ENCODE measurements at places on chromosomes 11 and 22. TPM values are rescaled to one million over a fixed set of nuclear protein-coding genes. Genes with fewer than 3 reads are reported as not detected.

DNA sequence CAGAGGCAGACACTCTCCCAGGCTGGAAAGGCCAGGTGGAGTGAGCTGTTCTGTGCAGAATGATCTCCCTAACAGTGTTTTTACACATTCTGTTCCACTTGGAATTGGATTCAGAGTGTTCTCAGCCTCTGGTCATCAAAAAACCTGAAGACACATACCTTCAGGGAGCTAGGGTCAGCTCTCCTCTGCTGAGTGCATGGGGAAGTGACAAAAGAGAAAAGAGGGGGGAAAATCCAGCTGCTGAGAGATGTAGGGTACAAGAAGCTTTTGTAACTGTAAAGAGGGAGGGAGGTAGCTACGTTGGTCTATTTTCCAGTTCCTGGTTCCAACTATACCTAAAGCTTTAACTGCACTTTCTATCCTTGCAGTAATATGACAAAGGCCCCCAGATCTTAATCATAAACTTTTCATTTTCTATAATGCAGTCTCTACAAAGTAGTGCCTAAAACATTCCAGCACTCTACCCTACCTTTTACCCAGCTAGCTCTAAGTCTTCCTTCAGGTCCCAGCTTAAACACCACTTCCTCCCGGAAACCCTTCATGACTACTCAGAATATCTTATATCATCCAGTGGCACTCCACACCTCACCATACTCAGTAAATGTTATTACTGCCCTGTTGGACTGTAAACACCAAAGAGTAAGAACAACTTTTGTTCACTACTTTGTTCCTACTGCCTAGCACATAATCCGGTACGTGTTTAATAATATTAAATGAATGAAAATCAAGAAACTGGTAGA lies 9.2 kb downstream of the MAPK1 start:
- no peak for DNase-seq

The CAT gene
- polyA plus RNA-seq, result 166 TPM

The TRIM51 gene
- not detected for polyA plus RNA-seq

DNA sequence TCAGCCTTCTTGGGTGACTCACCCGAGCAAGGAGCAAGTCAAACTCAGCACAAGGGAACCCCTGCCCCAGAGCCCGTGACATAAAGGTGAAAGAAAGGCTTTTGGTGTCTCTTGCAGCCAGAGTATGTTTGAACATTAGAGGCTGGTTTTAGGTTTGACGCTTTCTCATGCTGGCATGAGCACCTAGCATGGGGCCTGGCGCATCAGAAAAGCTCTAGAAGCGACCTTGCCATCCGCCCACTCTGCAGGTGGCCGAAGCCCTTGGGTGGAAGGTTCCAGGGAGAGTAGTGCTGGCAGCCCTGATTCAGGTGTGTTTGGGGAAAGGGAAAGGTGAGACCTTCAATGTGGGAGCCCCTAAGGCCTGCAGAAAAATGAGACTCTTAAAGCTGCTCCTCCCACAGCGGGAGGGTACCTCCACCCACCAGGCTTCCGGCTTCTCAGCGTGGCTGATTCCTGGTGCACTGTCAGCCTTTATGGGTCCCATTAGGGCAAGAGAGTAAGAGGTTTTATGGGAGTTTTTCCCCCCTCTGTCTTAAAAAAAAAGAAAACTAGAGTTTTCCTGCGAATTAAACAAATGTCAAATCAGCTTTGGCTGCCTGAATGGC lies 88.4 kb downstream of the GRIK4 start:
- no peak for DNase-seq

The XKR3 gene
- not detected for polyA plus RNA-seq

DNA sequence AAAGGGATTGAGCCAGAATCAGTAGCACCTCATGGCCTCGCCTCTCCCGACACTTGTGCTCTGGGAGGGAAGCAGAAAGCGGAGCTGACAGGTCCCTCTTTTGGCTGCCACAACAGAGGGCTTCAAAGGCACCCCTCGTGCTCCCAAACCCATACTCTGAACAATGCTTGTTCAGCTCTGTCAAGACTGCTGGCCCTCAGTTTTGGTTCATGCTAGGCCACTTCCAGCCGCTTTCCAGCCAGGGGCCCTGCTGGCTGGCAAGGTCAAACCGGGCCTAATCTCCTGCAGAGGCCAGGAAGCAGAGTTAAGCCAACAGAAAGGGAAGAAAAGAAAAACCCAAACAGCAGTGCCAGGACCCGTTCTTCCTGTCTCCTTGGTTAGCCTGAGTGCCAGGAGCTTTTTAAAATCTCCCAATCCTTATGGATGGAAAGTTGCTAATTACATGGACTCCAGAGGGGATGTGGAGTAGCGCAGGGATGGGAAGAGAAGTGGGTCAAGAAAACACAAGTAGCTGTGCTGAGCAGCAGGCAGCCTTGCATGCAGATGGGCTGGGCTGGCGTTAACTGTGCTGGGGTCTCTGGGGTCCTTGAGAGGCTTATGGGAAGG lies 150.6 kb downstream of the GRIK4 start:
- DNase-seq, result no peak
